ENCODE measurements at places on chromosomes 2 and 18. TPM values are rescaled to one million over a fixed set of nuclear protein-coding genes. Genes with fewer than 3 reads are reported as not detected.

SCYGR4 gene
- total RNA-seq, result not detected

SMC6 gene
- total RNA-seq, result 41.3 TPM

MOGAT1 gene
- not detected for total RNA-seq

CTAGE1 gene
- total RNA-seq, result not detected

- H3K27me3 ChIP-seq, result no peaks in the 10 kb centered on the region
- H3K4me1 ChIP-seq, result no peaks in the 10 kb centered on the region
- no peak for DNase-seq
- no peak overlapping the region for H3K4me3 ChIP-seq
- no peak overlapping the region for H3K27ac ChIP-seq
Measured at GRCh38 chr18:32277549-32277948, 87.7 kb downstream of the MEP1B start.

DNA sequence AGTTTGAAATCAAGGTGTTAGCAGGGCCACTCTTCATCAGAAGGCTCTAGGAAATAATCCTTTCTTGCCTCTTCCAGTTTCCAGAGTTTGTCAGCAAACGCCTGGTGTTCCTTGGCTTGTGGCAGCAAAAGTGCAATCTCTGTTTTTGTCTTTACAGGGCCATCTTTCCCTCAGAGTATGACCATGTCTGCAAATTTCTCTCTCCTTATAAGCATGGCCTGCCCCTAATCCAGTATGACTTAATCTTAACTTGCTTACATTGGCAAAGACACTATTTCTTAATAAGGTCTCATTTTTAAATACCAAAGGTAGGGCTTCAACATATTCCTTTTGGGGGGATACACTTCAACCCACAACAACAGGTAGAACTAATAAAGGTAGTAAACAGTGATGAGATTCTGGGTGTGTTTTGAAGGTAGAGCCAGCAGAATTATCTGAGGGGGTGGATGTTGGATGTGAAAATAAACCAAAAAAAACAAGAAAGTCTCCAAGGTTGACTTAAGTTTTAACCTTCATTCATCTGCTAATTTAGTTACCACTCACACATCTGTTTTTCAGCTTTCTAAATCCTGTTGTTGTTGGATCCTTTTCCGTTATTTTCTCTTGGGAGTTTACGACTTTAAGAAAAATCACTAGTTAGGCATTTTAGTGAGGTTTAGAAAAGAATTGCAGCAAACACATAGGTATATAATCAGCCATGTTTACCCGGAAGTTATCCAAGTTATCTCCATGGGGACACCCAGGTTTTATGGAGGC is 234.4 kb upstream of the FIGN start:
- no peaks in the 10 kb centered on the region for H3K4me1 ChIP-seq
- no peak overlapping the region for H3K27ac ChIP-seq

GRCh38 chr2:240602266-240603050 is 15.9 kb downstream of the CAPN10 start:
- DNase-seq, result peak; percentile 6
- no peak overlapping the region for H3K4me3 ChIP-seq
- H3K27ac ChIP-seq, result no peak overlapping the region
- no peaks in the 10 kb centered on the region for H3K4me1 ChIP-seq
- no peaks in the 10 kb centered on the region for H3K36me3 ChIP-seq

- H3K27me3 ChIP-seq, result no peaks in the 10 kb centered on the region
- H3K4me1 ChIP-seq, result no peaks in the 10 kb centered on the region
- DNase-seq, result no peak
- H3K4me3 ChIP-seq, result no peak overlapping the region
- no peak overlapping the region for H3K27ac ChIP-seq
- H3K36me3 ChIP-seq, result no peaks in the 10 kb centered on the region
Measured at GRCh38 chr18:74976331-74976909, 232.5 kb downstream of the PTGR3 start.

DNA sequence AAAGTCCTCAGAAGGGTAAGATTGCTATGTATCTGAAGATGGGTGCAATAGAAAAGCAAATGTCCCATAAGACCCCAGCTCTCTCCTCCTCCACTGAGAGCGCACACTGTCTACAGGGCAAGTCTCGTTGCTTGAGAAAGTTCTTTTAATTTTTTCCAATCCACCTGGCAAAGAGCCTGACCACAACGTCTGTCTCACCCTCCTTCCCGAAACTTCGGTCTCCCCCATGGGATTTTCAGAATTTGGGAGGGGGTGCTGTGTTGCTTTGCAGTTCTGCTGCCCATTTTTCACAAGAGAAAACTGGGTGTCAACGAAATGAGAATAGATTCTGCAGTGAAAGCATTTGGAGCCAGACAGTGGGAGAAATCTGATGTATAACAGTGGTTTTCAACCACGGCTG is 40.4 kb downstream of the SERTAD2 start:
- no peak overlapping the region for H3K27ac ChIP-seq
- H3K4me1 ChIP-seq, result peaks cover 3% of the 10 kb centered on the region
- H3K4me3 ChIP-seq, result no peak overlapping the region
- H3K27me3 ChIP-seq, result no peaks in the 10 kb centered on the region

GRCh38 chr18:44358402-44358801 is 322.3 kb upstream of the SETBP1 start:
- H3K36me3 ChIP-seq, result no peaks in the 10 kb centered on the region
- no peaks in the 10 kb centered on the region for H3K27me3 ChIP-seq
- H3K4me1 ChIP-seq, result no peaks in the 10 kb centered on the region
- DNase-seq, result no peak

DNA sequence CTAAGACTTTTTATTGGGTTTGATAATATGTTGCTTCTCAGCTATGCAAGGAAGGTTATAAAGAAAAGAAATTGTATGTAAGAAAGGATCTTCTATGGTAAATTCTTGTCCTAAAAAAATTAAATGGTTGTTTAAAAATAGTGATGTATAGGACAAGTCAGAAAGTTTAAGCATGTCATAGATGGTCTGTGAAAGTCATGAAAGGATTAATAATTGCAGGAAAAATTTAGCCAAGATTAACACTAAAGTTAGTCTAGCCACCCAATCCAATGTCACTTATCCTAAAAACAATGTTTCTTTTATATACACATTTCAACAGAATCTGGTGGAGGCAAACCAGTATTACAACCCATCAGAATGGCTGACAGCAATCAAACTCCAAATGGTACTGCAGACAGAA is 1046.7 kb upstream of the SLC39A10 start:
- no peak for DNase-seq
- no peaks in the 10 kb centered on the region for H3K27me3 ChIP-seq
- no peaks in the 10 kb centered on the region for H3K36me3 ChIP-seq
- no peak overlapping the region for H3K27ac ChIP-seq
- no peak overlapping the region for H3K4me3 ChIP-seq

GRCh38 chr2:138930571-138930970 is 150.4 kb upstream of the NXPH2 start:
- H3K27ac ChIP-seq, result no peak overlapping the region
- H3K27me3 ChIP-seq, result no peaks in the 10 kb centered on the region
- H3K4me3 ChIP-seq, result no peak overlapping the region
- H3K4me1 ChIP-seq, result no peaks in the 10 kb centered on the region
- DNase-seq, result no peak
- H3K36me3 ChIP-seq, result no peaks in the 10 kb centered on the region

DNA sequence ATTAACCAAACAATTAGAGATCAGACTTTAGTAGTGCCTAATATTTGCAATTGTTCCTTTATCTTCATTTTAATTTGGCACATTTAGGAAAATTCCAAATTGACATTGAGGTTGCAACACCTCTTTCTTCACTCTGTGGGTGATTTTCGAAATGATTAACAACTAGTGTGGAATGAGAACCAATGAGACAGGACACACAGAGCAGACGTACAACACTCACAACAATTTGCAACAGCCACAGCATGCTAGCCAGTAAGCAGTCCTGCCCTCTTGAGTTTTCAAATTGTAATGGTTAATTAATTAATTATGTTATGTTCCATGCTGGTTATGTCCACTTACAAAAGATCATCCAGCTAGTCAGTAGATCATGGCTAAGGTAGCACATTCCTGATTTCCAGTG is 339.3 kb downstream of the LRP1B start:
- no peak overlapping the region for H3K27ac ChIP-seq
- DNase-seq, result no peak
- no peaks in the 10 kb centered on the region for H3K36me3 ChIP-seq
- H3K4me3 ChIP-seq, result no peak overlapping the region

DNA sequence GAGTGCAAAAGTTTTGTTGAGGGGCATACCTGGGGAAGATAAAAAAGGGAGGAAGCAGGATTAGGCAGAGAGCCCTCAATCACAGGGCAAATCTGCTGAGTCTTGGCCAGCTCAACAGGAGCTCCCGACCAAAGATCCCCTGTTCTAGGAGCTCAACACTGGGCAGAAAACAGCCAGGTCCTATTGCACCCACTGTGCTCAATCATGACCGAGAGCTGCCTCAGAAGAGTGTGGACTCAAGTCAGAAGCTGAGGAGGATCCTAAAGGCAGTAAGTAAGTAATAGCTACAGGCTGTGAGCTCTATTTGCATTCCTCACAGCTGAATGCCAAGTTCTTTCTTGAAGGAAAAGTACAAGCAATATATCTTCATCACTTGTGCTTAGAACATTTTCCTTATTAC is 334.4 kb upstream of the NRP2 start:
- no peaks in the 10 kb centered on the region for H3K36me3 ChIP-seq
- DNase-seq, result no peak
- no peak overlapping the region for H3K4me3 ChIP-seq
- no peaks in the 10 kb centered on the region for H3K27me3 ChIP-seq
- H3K4me1 ChIP-seq, result no peaks in the 10 kb centered on the region

DNA sequence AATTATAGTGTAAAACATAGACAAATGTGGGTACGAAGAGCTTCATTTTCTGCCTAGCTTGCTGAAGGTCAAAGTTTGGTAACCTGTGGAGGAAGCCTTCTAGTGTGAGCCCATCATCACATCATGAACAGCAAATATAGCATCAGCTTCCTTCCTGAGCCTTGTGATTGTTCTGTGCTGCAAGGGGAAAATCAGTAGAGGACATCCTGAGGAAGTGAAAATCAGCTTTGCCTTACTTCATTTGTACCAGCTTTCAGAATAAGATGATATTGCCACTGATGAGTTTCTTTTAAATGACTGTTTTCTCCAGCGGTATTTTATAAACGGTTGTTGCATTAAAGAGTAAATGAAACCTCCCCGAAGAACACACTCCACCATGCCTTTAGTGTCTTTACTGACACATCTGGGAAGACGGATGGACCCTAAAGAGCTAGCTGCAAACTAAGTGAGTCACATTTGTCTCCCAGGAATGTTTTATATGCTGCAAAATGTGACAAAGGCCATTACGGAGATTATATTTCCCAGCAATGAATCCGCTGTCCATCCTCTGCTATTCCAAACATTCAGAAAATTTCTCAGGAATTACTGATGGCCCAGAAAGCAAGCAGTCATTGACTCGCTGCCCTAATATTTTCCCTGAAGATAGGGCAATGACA is 1272.8 kb downstream of the SUCLG1 start:
- no peaks in the 10 kb centered on the region for H3K27me3 ChIP-seq
- no peaks in the 10 kb centered on the region for H3K36me3 ChIP-seq
- no peaks in the 10 kb centered on the region for H3K4me1 ChIP-seq
- no peak for DNase-seq
- no peak overlapping the region for H3K27ac ChIP-seq
